Naive thymus-derived CD4-positive, alpha-beta T cell (primary cell): ENCODE measurements at places on chromosomes 1 and 21.

GRCh38 chr1:13751458-13751871 lies 51.5 kb downstream of the PRDM2 start:
- DNase-seq: no peak

- no peak for DNase-seq
Observed at GRCh38 chr1:230430499-230430898, 4.4 kb upstream of the PGBD5 start.

GRCh38 chr1:8988618-8988967 lies 37.6 kb downstream of the SLC2A7 start:
- DNase-seq: no peak

DNA sequence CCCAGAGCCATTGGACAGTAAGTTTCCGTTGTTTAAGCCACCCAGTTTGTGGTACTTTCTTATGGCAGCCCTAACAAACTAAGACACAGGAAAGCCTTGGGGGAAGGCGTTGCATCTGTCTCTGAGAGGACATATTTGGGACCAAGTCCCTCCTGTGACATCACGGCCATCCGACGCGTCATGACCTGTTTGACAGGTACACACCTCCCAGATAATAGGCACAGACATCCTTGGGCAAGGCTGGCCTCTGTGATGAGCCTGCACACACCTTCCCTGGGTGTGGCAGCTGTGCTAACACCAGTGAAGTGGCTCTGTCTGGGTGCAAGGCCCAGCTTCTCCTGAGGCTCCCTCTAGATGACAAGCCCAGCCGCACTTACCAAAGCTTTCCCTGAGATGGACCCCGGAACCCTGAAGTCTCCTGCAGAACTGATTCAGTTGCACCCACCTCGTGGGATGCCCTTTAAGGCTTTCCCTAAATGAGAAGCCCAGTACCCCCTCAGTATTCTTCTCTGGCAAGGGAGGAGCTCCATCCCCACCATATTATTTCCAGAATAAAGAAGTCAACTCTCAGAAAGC lies 136.5 kb downstream of the ZSCAN20 start:
- DNase-seq: no peak

- DNase-seq: no peak
Observed at GRCh38 chr1:246364415-246364941, 142.6 kb downstream of the SMYD3 start.

- no peak for DNase-seq
Observed at GRCh38 chr21:42361286-42361685, 5.0 kb downstream of the TFF1 start.

- DNase-seq: no peak
Observed at GRCh38 chr1:193113992-193114332, 7.9 kb upstream of the CDC73 start.

- DNase-seq: no peak
Observed at GRCh38 chr1:117793413-117793812, 136.0 kb downstream of the GDAP2 start.

GRCh38 chr1:170365331-170365730 lies 166.6 kb upstream of the GORAB start:
- DNase-seq: no peak

DNA sequence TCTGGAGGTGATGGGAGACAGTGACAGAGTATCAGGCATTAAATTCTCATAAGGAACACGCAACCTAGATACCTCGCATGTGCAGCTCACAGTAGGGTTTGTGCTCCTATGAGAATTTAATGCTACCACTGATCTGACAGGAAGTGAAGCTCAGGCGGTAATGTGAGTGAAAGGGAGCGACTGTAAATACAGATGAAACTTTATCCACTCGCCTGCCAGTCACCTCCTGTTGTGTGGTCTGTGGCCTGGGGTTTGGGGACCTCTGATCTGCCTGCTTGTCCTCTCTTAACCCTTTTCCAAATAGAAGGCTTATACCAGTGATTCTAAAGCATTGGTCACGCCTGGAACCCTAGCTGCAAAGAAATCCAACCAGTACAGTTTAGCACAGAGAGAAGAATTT lies 15.3 kb downstream of the GABPA start:
- DNase-seq: no peak

GRCh38 chr1:78996791-78997190 lies 9.7 kb downstream of the ADGRL4 start:
- DNase-seq: no peak

- DNase-seq: no peak
Observed at GRCh38 chr1:229579059-229579673, 20.7 kb upstream of the ABCB10 start.

GRCh38 chr1:26768755-26769154 lies 19.0 kb upstream of the PIGV start:
- no peak for DNase-seq

DNA sequence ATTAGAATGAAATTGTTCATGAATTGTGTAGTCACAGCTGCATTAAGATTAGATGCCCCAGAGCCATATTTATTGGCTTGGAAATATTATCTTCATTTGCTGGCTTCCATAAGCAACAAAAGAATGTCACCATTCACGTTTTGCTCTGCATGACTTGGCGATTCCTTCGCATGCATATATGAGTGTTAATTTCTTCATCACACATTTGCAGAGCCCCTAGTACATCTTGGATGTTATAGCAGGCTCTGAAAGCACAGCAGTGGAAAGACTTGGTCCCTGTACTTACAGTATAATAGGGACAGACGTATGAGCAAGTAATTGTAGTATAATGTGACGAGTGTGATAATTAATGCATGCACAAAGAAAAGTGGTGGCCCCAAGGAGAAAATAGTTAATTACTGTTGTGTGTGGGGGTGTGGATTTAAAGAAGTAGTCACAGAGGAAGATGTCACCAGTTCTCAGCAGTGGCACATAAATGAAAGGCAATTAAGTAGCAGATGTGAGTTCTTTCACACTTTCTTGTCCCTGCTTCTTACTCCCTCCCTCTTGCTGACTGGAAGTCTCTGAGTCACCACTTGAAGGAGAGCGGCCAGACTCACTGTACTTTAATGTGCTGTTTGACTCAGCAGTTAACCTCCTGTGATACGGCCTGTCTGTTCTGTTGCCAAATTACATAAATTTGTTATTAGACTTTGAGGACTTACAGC lies 21.0 kb downstream of the S100A10 start:
- no peak for DNase-seq

DNA sequence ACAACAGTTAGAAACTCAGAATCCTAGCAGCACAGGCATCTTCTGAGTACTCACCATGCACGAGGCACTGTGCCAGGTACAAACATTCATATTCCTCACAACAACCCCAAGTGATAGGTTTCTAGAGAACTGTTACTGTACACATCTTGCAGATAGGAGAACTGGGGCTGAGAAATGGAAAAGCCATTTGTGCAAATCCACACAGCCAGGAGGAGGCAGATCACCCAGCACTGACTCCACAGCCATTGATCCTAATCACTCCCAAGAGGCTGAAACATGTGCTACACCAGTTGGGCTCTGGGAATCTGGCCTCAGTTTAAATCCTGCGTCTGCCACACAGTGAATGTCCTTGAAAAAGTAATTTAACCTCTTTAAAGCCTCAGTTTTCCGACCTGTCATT lies 151.0 kb downstream of the ST6GALNAC5 start:
- DNase-seq: no peak

GRCh38 chr1:228530951-228531731 lies 44.0 kb downstream of the RNF187 start:
- no peak for DNase-seq

- no peak for DNase-seq
Observed at GRCh38 chr21:36542312-36543101, 62.6 kb upstream of the CLDN14 start.

- DNase-seq: no peak
Observed at GRCh38 chr1:245052258-245052657, 102.5 kb upstream of the KIF26B start.

DNA sequence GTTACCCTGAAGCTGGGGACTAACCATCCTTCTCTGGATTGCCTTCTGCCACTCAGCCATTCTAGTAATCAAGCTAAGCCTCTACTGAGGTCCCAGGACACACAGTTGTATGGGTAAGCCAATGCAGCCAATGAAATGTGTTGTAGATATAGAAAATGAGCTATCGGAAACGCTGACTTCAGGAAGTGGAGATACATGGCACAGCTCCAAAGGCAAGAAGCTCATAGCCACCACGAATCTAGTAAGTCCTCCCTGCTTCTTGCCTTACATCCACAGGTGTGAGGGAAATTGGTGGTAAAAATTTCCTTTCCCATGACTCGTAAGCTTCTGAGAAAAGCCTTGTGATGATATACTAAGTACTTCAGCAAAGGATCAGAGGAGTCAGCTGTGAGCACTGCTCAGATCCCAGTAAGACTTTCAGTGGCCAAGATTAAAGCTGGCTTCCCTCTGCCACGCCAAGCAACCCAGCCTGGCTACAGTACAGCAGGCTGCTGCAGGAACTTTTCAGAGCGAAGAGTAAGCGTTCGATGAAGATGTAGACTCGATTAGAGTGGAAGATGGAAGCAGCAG lies 117.7 kb downstream of the SIM2 start:
- no peak for DNase-seq

DNA sequence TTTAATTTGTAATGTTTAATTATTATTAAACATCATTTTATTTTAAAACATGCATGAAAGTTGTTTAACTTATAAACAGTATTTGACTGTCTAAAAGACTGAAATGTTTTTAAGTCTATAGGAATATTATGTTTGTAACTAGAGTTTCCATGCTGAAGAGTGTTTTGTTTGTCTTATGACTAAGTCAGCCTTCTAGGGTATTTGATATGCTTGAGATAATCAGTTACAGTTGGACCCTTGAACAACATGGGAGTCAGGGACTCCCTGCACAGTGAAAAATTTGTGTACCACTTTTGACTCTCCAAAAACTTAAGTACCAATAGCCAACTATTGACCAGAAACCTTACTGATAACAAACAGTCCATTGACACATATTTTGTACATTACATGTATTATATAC lies 45.5 kb upstream of the KANK4 start:
- no peak for DNase-seq

GRCh38 chr21:29072873-29073221 lies 601 bp downstream of the CCT8 start:
- DNase-seq: no peak

DNA sequence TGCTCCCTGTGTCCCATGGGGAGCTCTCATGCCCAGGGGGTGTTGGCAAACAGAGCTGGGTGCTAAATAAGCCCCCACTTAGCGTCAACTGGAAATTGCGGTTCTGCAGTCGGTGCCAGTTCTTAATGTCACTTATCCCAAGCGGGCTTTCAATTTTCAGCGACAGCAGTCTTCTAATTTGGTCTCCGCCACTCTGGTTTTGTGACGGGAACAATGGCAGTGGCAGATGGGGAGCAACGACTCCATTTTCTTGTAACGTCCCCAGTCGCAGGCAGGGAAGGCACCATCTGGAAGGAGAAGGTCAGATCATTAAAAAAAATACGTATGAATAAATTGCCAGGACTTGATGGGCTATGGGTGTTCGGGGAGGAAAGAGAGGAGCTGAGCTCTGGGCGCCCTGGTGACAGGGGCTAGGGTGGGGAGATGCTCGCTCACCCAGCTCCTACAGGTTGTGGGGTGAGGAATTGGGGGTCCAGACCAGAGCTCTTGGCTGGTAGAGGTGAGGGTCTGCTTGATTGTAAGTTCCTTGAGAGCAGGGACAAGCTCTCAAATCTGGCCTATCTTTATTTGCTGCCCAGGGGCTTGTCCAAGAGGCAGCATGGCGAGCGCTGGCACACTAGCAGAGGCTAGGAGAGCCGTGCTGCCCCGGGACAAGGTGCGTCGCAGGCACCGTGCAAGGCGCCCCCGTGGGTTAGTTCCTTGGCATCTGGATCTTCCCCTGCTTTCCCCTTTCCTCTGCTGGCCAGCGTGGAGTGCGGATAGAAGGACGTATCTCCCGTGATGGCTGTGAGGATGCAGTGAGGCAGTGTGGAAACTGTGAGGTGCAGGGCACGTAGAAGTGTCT lies 105.8 kb downstream of the ARHGEF10L start:
- DNase-seq: no peak

GRCh38 chr1:56442290-56442877 lies 137.0 kb downstream of the PLPP3 start:
- no peak for DNase-seq

- no peak for DNase-seq
Observed at GRCh38 chr1:8603220-8603616, 214.2 kb downstream of the RERE start.

DNA sequence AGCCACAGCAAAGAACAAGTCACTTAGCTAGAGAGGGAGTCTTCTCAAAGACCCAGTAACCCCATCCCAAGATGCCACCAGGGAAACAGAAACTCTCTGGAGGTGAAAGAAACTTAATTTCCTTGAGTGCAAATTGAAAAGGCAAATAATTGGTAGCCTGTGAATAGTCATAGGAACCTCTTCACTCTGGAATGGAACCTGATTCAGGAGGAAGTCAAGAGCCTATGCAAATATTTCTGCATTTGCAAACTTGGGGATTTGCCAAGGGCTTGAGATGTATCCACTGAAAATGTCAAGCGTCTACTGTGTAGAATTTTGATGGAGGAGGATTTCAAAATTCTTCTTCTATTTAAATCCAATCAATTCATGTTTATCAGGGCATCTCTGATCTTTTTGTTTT lies 5.7 kb downstream of the HIVEP3 start:
- DNase-seq: no peak

- DNase-seq: no peak
Observed at GRCh38 chr1:82778612-82779011, 977.9 kb downstream of the ADGRL2 start.

GRCh38 chr1:52559875-52560274 lies 7.0 kb upstream of the TUT4 start:
- no peak for DNase-seq

DNA sequence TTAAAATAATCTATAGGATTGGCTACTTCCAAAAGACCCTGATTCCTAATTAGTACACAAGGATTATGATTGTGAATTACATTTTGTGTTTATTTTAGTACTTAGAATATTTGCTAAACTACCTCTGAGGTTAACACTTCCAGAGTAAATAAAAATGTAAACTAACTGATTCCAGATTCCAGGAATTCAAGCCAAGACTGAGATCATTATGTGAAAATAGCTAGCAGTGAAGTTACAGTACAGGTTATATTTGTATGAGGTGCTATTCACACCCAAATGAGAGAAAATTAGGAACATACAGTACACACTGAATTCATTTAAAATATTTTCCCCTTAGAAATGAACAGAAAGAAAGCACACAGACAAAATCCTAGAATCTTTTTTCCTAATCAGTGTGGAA lies 28.8 kb downstream of the TTLL7 start:
- no peak for DNase-seq

GRCh38 chr1:180251526-180252305 lies 21.7 kb downstream of the LHX4 start:
- DNase-seq: no peak

- DNase-seq: no peak
Observed at GRCh38 chr1:173475564-173476196, 1.5 kb upstream of the PRDX6 start.

DNA sequence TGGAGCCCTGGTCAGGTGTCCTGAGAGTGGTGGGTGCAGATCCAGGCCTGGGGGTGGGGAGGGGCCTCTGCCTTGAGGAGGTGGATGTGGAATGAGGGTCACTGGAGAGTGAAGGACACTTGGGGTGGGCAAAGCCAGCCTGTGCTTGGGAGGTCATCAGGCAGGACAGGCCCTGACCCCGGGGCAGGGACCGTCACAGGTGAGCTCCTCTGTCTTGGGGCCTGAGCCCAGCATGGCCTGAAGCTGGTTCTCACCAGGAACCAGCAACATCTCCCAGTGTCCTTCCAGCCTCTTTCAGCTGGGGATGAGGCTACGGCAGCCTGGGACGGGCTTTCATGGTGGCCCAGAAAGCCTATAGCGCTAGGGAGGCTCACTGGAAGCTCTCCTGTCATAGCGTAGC lies 831 bp upstream of the KRTAP10-2 start:
- no peak for DNase-seq
